ENCODE measurements at places on chromosomes 13 and 19. TPM values are rescaled to one million over a fixed set of nuclear protein-coding genes. Genes with fewer than 3 reads are reported as not detected.

Gene GIPC3
- total RNA-seq: under 0.01 TPM

Gene CEBPA
- total RNA-seq: 0.51 TPM

Gene PALM3
- total RNA-seq: 1.3 TPM

Gene ZIM2
- not detected for total RNA-seq

Gene PNMA8B
- total RNA-seq: 1.7 TPM

Gene SLITRK6
- 14.6 TPM for total RNA-seq

Gene SLC8A2
- total RNA-seq: under 0.01 TPM

Gene FPR1
- total RNA-seq: not detected

Gene OR10H3
- total RNA-seq: not detected

Gene PLIN4
- total RNA-seq: 5.3 TPM

Data from fibroblast of lung (primary cell).